ENCODE measurements at places on chromosomes 6 and 20. TPM values are rescaled to one million over a fixed set of nuclear protein-coding genes. Genes with fewer than 3 reads are reported as not detected.

DNA sequence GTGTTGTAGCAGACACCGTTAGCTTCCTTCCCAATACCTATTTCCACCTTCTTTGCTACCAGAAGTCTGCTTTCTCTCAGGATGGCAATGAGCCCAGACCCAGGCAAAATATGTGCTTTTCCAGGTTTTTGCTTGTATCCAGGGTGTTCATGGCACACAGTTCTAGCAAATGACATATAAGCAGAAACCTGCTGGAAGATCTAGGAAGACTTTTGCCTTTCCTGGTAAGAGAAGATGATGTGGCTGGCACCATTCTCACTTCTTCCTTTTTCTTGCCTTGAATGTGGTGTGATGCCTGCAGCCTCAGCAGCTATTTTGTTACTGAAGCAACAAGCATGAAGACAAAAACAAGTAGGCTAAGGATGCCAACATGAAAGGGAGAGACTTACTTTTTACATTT lies 19.2 kb upstream of the TBC1D22B start:
- DNase-seq, result no peak

Gene CCND3
- total RNA-seq, result 464 TPM

Gene MYLK4
- 0.15 TPM for total RNA-seq

- no peak for DNase-seq
These were observed 8.7 kb upstream of the SALL4 start for GRCh38 chr20:51811042-51811355.

Gene PIGU
- 18.6 TPM for total RNA-seq

DNA sequence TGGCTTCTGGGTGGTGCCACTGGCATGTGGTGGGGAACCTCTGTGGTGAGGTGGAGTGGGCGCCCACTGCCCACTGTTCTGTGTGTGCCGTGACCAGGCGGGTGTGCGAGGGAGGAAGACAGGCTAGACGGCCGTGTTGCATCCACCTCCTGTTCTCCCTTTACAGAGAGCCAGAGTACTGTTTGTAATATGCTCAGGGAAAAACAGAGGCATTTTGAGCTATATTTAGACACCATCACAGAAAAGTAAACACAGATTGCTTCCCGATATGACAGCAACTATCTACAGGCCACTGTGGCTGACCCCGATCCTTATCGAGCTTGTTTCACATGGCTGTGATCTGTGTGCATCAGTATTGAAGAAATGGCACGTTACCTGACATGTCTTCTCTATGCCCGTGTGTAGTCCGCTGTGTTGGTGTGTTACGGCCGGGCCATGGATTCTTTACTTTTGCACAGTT lies 45.6 kb downstream of the ARID1B start:
- DNase-seq, result no peak

GRCh38 chr20:61324906-61325305 lies 72.8 kb downstream of the CDH4 start:
- no peak for DNase-seq

DNA sequence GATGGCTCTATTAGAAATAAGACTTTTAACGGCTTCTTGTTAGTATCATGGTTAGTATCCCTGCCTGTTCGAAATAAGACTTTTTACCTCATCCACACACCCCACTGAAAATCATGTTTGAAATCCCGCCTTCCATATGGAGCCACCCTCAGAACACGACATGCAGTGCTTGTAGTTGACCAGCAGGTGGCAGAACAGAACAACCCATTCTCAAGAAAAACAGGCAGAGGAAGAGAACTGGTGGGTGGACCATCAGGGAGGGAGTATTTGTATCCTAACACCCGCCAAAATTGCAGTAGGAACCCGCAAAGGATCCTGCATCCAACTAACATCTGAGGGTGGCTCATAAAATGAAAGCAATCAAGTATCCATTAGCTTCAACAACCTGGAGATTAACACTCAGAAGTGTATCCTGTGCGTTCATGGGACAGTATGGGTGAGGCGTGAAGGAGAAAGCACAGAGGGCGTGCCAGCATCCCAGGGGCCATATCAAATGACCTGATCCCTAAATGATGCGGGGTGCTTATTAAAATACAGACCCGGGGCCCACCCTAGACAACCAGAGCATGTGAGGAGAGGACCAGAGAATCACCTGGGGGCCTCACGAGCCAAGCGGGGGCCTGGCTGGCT lies 89.6 kb upstream of the NHSL1 start:
- peak; percentile 56 for DNase-seq

Data from activated CD4-positive, alpha-beta memory T cell treated with anti-CD3 and anti-CD28 coated beads, Interleukin-2, amount 10 ng/mL, durations not matched to agents 7 days and 5 days (primary cell).